ENCODE measurements at places on chromosomes 6 and 20. TPM values are rescaled to one million over a fixed set of nuclear protein-coding genes. Genes with fewer than 3 reads are reported as not detected.
A peak's percentile ranks its signal among the peaks of the same experiment; 100 is the strongest.

DNA sequence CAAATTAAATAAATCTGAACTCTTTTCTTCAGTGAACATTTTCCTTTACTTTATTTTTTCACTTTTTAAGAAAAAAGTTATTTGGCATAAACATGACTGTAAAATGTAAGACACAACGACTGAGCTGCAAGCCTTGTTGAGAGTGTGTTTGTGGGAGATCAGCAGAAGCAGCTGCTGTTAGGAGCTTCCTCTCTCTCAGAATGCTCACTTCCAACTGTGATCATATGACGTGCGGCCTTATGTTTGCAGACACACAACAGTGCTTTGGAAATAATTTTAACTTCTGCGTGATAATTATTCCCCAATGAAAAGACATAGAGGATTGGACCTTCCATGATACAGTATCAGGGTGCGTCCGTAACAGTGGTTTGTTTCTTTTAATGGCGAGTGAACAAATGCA is 104.0 kb downstream of the ARHGAP18 start:
- no peak for DNase-seq

DNA sequence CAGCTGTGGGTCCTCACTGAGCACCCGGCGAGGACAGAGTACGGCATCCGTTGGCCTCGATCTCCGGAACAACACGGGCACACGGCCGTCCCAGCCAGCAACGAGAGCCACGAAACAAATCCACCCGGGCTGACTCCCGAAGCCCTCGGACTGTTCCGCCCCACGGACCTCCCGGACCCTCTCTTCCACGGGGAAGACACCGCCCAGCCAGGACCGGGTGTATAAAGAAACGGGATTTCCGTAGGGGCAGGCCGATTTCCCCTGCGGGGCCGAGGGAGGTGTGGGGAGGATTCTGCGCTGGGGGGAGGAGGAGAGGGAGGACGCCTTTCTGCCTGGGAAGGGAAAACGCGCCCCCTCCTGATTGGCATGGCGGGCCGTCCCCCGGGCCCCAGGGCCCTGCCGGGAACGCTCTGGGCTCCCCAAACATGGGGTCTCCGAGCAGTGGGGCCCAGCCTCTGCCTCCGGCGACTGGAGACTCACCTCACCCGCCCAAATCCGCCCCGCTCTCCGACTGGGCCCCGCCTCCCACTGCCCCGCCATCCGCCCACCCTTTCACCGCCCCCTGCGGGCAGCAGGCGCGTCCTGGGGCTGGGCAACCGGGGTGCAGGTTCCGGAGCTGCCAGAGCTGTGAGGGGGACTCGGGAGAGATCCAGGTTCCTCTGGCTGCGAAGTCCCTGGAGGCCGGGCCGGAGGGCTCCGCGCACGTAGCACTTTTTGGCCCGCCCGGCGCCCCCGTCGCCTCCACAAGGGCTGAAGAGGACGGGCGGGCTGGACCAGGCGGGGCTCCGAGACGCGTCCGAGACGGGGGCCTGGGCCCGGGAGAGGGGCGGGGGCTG is 679 bp upstream of the PPDPF start:
- peak; percentile 29 for DNase-seq

- DNase-seq: no peak
Observed at GRCh38 chr6:163954088-163954775, 539.7 kb downstream of the QKI start.

- peak; percentile 99 for DNase-seq
Observed at GRCh38 chr20:63835021-63835858, 4.2 kb upstream of the ZBTB46 start.

GRCh38 chr6:51511081-51511480 is 576.3 kb downstream of the PKHD1 start:
- DNase-seq: no peak

DNA sequence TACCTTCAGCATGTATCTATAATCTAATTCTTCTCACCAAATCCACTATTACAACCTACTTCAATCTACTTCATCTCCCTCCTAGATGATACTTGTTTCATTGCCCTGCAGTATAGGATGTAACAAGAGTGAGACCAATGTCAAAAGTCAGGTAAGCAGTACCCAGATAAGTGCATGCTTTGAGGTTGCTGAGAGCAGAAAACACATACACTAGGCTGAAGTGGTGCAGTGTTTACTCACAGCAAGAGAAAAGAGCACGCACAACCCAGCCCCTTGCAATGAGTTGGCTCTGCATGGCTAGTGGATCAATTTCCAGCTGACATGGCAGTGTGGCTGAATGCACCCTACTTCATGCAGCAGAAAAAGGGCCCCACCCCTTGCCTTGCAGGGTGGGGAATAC is 199.9 kb downstream of the EPHA7 start:
- no peak for DNase-seq

GRCh38 chr6:27442932-27443331 is 30.0 kb downstream of the ZNF184 start:
- DNase-seq: no peak

DNA sequence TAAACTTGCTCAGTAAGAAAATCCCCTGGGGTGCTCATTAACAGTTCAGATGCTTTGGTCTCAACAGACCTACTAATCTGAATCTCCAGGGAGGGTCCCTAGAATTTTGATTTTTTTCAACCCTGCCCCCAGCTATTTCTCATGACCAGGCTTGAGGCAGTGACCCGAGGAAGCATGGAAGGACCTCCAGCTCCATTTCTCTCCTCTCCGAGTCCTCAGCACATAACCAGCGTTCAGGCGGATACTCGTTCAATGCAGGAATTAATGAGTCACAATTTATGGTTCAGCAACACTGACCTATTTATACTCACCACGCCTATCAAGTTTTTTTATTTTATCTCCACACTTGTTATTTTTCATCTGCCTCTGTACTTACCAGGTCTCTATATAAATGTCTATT is 369.2 kb upstream of the CDH4 start:
- DNase-seq: no peak

- peak; percentile 36 for DNase-seq
Observed at GRCh38 chr6:32192608-32193039, at the start of gene GPSM3. TSS of gene GPSM3 (minus strand) at chr6:32192643. CDS start at chr6:32192513, 130 bp downstream.

GRCh38 chr6:55901765-55902270 is 26.4 kb upstream of the BMP5 start:
- DNase-seq: no peak

- no peak for DNase-seq
Observed at GRCh38 chr6:137430954-137431353, 63.2 kb downstream of the OLIG3 start.

DNA sequence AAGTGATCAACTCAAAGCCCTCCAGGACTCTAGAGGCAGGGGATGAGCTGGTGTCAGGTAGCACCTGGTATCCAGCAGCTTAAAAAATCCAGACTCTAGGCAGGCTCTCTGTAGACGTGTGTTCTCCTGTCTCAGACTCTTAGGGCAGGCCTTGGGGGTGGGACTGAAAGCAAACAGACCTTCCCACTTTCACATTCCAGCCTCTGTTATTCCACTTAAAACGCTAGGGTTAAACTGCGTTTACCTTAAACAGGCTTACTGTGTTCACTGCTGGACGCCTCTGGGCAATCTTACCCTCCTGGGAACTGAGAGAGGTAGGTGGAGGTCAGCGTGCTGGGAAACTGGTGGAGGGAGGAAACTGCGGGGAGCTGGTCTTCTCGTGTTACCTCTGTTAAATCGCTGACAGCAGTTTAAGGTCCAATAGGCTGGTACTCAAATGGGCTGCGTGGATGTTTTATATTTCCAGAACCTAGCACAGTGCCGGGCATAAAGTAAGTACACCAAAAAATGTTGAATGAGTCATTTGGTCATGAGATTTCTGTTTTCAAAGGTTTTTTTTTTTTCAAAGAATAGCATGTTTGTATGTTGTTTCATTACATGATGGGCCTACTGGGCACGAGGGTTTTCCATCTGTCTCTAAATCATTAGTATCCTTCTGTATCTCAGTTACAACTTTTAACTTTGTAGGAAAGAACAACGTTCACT is at the start of gene GCNT2:
TSS of gene GCNT2 (plus strand) at position 248 of the 705 bp plus-strand sequence. CDS start 7,561 bp downstream, outside the sequence.
- DNase-seq: peak; percentile 23

GRCh38 chr6:134211297-134211696 is 106.6 kb downstream of the SGK1 start:
- no peak for DNase-seq

- DNase-seq: peak; percentile 98
Observed at GRCh38 chr6:111552241-111552744, 53.4 kb downstream of the TRAF3IP2 start.

- no peak for DNase-seq
Observed at GRCh38 chr6:168995526-168996355, 257.9 kb downstream of the THBS2 start.

- no peak for DNase-seq
Observed at GRCh38 chr6:138431256-138432062, 27.4 kb downstream of the HEBP2 start.

GRCh38 chr6:81487489-81487888 is 265.0 kb downstream of the TENT5A start:
- peak; percentile 62 for DNase-seq

- DNase-seq: no peak
Observed at GRCh38 chr6:7762760-7763159, 36.9 kb downstream of the BMP6 start.

GRCh38 chr6:149438855-149439254 is 38.8 kb downstream of the SUMO4 start:
- no peak for DNase-seq

DNA sequence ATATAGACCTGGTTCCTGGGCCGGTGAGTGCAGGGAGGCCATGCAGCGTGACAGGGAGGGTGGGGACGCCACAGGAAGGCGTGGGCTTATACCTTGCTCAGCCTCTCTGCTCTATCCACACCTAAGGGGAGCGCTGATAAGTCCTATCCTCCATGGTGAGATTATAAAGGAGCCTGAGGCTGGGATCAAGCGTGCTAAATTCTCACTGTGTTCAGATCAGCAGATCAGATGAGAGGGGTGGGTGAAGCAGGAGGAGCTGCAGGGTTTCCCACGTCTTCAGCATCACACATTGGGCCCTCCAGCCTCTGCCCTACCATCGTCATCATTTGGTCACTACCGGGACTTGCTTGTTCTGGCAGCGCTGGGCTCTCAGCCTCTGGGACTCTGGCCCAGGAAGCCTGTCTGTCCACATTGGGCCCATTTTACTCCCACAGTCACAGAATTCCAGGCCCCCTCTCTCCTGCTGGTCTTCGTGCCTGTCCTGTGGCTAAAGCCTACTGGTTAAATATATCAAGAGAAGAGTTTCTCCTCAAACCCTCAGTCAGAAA is 29.1 kb upstream of the PDE10A start:
- DNase-seq: no peak

- peak; percentile 38 for DNase-seq
Observed at GRCh38 chr20:62723351-62723750, 14.7 kb downstream of the NTSR1 start.

DNA sequence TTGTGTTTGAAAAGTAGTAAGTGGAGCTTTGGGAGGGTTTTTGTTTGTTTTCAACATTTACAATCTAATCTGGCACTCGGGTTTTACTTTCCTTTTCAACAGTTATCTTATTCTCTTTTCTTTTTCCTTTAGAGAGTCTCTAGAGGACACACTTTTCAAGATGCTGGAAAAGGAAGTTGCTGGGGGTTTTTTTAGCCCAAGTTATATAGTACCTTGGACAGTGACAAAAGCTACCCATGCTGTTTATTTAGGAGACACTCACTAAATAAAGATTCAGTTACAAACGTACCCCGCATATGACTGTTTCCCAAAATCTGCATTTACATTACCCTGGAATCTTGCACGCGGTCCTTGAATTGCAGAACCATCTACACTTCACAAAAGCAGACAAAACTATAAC is 78.8 kb downstream of the MAP7 start:
- peak; percentile 1 for DNase-seq

DNA sequence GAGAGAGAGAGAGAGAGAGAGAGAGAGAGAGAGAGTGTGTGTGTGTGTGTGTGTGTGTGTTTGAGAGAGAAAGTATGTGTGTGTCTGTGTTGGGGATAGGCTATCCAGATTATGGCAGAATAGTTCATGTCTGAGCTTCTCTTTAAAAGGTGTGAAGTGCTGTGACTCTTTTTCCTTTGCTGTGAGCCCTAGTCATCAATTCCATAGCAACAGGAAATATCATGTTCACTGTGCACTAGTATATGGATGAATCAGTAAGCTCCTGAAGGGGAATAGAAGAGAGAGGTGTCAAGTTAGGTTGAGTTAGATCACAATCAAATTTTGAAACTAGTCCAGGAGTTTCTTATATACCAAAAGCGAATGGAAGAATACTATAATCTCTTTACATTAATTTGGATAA is 318.7 kb downstream of the RFPL4B start:
- DNase-seq: peak; percentile 77

DNA sequence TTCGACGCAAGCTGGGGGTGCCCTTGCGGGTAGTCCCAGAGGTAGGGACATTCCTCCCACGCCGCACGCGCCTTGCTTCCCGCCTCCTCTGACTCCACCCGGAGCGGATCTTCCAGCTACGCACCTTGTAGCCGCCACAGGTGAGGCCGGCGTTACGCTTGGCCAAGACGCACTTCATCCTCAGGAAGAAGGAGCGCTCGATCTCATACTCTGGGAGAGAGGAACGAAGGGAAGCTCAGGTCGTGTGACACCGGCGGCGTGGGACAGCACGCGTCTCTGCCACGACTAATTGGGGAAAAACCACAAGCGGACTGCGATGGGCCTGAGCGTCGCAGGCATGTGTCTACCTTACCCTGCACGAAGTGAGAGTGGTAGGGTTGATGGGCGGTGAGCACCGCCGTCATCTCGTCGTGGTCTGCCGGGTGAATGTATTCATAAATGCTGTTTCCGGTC is 15.5 kb downstream of the SIM1 start:
- no peak for DNase-seq

MAFB gene
- 0.10 TPM for polyA plus RNA-seq

FOXC1 gene
- polyA plus RNA-seq: 4.0 TPM

C20orf202 gene
- polyA plus RNA-seq: not detected

NKAIN4 gene
- not detected for polyA plus RNA-seq

ZNF341 gene
- 3.4 TPM for polyA plus RNA-seq

PTK6 gene
- 0.07 TPM for polyA plus RNA-seq

SALL4 gene
- polyA plus RNA-seq: 0.03 TPM

COL19A1 gene
- polyA plus RNA-seq: not detected

PKHD1 gene
- not detected for polyA plus RNA-seq

KIFC1 gene
- polyA plus RNA-seq: 40.6 TPM

LAMP5 gene
- not detected for polyA plus RNA-seq

AP5S1 gene
- polyA plus RNA-seq: 10.1 TPM

SFTA2 gene
- polyA plus RNA-seq: not detected

Data from IMR-90 (cell line).